ENCODE measurements at places on chromosomes 2 and 18.

- DNase-seq = no peak
Observed at GRCh38 chr2:88733155-88733902, 41.9 kb downstream of the RPIA start.

DNA sequence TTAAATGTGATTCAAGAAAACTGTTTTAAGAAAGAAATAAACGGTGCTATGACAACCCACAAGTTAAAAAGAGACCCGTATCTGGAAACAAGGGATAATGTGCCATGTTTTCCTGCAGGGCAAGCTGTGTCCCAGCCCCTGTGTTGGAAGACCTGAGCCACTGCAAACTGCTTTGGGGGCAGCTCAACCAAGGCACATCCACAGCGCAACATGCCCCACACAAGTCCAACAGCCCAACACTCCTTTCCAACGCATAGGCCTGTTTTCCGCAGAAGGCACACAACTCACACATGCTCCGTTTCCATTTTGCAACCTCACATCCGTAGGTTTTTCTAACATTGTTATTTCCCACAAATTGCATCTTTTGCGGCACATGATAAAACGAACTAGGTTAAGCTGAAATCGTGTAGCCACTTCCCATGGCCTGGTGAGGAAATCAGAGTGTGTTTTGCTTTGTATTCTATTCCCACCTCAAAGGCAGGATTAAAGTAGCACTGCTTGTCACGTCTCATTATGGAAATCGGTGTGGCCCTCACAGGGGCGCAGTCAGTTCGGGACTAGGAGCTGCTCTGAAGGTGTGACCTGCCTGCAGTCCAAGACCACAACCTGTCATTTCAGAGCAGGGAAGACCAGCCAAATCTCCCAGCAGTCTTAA, 50.5 kb upstream of the ZNF516 start:
- DNase-seq = no peak

- no peak for DNase-seq
Observed at GRCh38 chr2:17821535-17822444, 5.5 kb downstream of the MSGN1 start.

DNA sequence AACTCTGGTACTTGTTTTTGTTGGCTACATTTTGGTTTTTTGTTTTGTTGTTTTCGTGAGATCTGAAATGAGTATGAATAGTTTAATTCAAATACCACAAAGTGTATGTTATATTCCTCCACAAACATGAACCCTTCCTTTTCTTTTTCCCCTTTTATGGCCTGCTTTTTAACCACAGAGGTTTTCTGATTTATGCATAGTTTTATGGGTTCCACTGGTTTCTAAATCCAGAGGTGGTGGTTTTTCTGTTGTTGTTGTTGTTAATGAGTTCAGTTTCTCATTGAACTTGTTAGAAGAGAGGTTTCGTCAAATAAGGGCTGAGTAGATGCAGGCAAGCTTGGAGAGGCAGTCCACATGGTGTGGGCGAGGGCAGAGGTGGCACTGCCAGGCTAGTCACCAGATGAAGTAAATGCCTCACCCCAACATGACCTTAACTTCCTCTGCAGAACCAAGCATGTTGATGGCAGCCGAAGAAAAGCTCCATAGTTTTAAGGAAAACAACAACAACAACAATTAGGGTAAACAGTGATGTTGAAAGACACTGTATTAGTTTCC, 72.5 kb downstream of the RIF1 start:
- DNase-seq = no peak

- no peak for DNase-seq
Observed at GRCh38 chr18:46366201-46366600, 262.0 kb downstream of the HAUS1 start.
